Spinal cord (tissue), 10 donors: ENCODE measurements at places on chromosomes 7 and 10. TPM values are rescaled to one million over a fixed set of nuclear protein-coding genes. Genes with fewer than 3 reads are reported as not detected.
A peak's percentile ranks its signal among the peaks of the same experiment; 100 is the strongest.

DNA sequence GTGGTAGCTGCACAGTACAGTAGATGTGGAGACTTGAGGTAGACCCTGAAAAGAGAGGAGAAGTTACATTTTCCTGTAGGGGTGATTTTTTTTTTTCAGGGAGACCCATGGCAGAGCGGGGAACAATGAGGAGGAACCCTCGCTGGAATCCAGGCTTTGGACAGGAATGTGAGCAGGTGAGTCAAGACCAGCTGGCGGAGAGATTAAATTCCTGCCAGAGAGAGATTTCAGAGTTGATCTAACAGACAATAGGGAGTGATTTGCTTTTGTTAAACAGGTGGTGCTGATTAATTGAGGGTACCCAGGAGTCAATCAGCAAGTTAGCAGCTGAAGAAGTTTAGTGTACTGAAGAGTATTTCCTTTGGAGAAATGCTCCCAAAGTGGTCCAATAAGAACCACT, 41.6 kb upstream of the MINDY3 start:
- DNase-seq = no peak

DNA sequence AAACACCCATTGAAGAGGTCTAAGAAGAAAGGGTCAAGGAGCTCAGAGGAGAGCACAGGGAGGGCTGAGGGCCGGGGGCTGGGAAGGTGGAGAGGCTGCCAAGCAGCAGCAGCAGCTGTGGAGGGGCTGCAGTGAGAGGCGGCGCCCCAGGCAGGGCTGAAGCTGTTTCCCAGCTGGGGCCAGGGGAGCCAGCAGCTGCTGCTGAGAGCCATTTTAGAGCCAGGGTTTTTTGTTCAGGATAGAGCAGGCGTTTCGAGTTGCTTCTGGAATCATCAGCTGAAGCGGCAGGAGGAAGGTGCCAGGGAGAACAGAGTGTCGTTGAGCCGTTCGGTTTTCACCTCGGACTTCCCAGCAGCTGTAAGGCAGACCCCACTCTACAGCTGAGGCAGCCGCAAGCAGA, 62.7 kb downstream of the LANCL2 start:
- peak; percentile 71 for DNase-seq

DNA sequence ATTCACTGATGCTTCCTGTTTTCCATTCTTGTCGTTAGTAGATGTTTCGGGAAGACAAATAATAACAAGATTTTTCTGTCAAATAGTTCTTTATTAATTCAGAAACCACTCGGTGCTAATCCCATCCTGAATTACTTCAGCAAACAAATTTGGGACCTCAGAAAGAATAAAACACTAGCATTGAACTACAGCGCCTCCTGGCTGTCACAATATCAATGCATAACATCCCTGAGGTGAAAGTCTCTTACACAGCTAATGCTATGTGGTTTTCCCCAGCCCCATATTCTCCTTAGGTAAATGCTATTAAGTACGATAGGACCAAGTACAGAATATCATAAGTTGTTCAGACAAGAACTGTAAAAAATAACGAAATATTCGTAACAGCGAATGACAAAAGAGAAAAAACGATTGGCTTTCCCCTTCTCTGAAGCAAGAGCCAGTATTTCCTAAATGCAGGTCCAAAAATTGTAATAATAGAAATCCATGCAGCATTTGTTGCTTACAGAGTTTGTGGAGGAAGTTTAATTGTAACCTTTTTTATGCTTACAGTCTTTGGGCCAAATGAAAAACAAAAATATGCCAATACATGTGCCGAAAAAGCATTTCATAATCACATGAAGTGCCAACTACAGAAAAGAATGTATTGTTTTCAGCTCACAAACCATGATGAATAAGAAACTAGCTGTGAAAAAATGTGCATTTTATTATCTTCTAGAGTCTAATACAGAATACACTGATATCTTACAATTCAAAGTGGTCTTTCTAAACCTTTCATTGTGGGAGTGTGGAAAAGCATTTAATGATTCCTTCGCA, 47.3 kb downstream of the MYPN start:
- peak; percentile 51 for DNase-seq

GRCh38 chr10:33537066-33537465, 202.6 kb upstream of the NRP1 start:
- no peak for DNase-seq

- no peak for DNase-seq
These were observed 348.2 kb upstream of the C7orf33 start for GRCh38 chr7:148242294-148242821.

Gene STAMBPL1
- polyA plus RNA-seq = 8.4 TPM

- DNase-seq = no peak
These were observed 104.3 kb downstream of the CLEC2L start for GRCh38 chr7:139627831-139628230.

DNA sequence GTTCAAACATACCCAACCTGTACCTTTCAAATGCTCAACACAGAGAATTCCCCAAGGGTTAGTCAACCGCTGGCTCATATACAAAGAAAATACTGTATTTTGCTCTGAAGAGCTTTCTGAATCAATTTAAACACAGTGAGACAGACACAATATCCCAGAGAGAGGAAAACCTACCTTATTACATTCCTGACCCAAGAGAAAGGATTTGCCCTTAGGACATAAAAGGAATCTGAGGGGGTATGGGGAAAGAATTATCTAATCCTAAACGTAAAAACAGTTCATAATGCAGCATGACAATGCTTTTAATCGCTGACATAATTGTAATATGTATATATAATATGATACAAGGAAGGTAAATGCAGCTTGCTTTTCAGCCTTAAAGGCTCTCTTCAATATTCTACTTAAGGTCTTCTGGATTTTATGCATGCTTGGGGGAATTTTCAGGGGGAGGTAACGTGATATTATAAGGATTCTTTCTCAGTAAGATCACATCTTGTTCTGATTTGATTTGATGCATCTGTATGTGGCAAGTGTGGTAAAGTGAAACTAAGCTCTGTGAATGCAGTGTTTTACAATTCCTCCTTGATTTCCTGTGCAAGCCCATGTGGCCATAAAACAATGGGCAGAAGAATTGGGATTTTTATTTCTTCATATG, 240.5 kb downstream of the GLI3 start:
- no peak for DNase-seq

Gene COMMD3
- 69.6 TPM for polyA plus RNA-seq

DNA sequence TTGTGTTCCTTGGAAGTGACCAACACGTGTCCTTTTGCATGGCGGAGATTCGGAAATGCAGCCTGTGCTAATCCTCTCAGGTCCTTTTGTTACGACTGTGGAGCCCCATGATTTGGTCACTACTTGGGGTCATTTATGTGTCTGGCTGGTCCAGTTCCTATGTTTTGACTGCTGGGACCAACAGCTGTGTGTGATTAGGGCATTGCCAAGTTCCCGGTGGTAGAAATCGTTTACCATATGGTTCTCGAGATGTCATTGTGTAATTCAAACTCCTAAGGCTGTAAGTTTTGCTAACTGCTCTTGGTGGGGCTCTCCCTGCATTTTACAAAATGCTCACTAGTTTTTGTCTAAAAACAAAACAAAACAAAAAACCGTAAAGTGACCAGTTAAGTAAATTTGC, 62.0 kb downstream of the CCNY start:
- no peak for DNase-seq
